ENCODE measurements at places on chromosomes 6 and 20.

DNA sequence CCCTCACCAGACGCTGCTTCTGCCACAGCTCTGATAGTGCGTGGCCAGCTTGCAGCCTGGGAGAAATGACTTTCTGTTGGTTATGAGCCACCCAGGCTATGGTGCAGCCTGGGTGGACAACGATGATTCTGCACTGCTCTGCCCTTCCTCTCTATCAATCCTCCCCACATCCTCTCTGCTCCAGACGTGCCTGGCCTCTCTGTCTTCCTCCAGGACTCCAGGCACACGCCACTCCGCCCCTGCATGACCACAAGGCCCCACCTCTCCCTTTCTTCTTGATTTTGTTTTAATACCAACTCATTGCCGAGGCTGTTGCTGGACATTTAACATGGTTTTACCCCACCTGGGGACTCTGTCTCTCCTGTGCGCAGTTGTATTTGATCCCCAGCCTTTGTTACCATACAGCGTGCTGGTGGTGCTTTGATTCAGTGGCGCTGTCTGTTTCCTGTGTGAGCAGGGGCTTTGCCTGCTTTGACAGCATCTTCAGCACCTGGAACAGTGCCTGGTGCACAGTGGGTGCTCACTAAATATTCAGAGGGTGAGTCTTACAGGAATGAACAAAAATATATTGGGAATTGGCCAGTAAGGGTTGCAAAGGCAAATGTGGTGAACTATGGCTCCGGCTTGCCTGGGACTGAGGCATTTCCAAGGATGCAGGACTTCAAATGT is 280.9 kb downstream of the CDH26 start:
- no peak for DNase-seq

DNA sequence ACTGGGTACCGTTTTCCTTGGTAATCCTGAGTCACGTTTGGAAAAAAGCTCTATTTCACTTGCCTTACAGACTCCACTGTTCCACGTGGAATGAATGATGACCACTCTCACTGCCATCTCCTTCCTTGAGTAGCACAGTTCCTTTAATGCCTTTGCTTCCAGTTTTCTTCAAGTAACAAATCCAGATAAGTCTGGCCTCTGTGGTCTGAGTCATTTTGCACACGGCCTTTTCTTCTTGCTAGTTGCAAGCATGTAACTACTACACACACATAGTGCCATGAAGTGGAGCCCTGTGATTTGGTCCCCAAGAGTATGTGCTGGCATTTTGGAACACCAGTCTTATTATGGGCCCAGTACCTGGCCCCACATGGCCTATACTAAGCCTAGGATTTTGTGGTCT is 182.8 kb downstream of the SASH1 start:
- DNase-seq = peak; percentile 15

DNA sequence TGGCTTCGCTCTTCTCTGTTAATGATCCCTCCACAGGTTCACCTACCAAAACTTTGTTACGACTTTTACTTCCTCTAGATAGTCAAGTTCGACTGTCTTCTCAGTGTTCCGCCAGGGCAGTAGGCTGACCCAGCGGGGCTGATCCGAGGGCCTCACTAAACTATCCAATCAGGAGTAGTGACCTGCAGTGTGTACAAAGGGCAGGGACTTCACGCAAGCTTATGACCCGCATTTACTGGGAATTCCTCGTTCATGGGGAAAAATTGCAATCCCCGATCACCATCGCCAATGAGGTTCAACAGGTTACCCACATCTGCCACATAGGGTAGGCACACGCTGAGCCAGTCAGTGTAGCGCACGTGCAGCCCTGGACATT is 771.4 kb upstream of the DEFB115 start:
- DNase-seq = no peak

GRCh38 chr6:136771306-136771705 is 21.0 kb downstream of the MAP3K5 start:
- no peak for DNase-seq

DNA sequence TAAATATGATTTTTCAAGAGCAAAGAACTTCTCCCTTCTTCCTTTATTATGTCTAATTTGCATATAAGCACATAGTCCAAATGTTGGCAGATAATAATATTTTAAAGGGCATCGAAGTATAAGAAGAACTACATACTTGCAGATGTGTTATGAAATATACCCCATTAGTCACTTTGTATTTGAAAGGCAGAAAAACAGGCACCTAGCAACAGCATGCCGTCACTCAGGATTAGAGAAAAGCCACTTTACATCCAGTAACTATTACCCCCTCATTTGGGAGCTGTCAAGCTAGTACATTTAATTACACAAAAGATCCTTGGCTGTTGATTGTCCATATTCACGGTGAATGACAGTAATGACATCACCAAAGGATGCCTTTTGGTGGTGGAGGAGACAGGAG is 99.3 kb upstream of the ARMC2 start:
- no peak for DNase-seq
